Dermis microvascular lymphatic vessel endothelial cell (primary cell): ENCODE measurements at places on chromosomes 2 and 18. TPM values are rescaled to one million over a fixed set of nuclear protein-coding genes. Genes with fewer than 3 reads are reported as not detected.

DNA sequence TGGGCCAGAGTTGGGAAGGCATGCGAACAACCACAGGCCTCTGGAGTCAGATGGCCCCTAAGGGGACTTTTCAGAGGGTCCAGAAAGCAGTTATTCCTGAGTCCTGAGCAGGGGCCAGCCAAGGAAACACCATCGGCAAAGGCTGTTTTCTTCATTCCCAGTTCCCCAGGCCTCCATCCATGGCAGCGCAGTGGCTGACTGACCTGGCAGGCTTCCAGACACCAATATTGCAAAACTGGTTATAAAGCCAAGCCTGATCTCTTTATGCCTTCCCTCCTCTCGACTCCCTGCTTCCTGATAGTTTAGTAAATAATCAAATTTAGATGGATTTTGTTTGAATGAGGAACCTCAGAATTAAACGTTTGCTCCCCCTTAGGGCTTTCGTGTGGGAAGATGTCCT is 133.4 kb upstream of the ITGA6 start:
- peak; percentile 33 for DNase-seq

DNA sequence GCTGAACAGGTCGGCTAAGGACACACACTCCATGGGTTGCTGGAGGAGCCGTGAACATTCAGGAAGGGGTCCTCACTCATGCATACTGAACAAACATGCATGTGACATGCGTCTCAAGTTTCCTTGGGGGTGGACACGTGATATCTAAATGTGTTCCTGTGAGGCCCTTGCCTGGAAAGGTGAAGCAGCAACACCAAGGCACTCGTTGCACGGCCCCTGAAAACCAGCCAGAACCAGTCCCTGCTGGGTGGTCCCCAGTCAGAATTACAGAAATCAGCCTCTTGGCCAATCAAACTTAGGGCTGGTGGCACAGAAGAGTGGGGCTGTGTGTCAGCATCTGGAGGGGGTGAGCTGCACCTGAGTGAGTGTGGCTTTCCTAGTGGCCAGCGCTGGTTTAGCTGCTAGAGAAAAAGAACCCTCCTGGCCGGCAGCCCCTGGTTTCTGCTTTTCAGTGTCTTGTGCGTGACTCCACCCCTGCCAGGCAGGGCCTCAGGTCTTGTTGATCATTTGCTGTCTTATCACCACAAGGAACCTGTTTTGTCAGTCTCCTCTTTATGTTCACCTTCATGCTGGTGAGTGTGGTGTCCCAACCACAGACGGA is 3.2 kb upstream of the AQP12B start:
- DNase-seq = no peak

DNA sequence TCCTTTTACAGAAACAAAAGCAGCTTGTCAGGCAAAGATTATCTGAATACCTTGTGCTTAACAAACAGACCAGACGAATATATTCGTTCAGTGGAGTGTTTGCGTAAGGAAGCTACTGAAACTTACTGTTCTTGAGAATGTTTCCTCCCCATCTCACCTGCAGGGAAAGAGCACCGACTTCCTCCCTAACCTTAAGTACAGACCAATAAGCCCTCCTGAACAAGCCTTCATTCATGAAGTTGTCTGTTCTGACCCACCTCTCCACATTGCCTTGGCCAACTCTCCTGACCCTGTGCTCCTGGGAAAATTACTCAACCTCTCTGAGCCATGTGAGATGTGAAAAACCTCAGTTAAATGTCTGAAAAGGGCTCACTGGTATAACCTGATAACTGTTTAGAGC is 35.2 kb downstream of the STK39 start:
- DNase-seq = no peak

- peak; percentile 17 for DNase-seq
Measured at GRCh38 chr2:46460241-46460921, 19.0 kb upstream of the TMEM247 start.

- no peak for DNase-seq
Measured at GRCh38 chr2:233219848-233220247, 31.6 kb upstream of the ATG16L1 start.

GRCh38 chr2:106142683-106143082 is 51.4 kb downstream of the UXS1 start:
- DNase-seq = no peak

DNA sequence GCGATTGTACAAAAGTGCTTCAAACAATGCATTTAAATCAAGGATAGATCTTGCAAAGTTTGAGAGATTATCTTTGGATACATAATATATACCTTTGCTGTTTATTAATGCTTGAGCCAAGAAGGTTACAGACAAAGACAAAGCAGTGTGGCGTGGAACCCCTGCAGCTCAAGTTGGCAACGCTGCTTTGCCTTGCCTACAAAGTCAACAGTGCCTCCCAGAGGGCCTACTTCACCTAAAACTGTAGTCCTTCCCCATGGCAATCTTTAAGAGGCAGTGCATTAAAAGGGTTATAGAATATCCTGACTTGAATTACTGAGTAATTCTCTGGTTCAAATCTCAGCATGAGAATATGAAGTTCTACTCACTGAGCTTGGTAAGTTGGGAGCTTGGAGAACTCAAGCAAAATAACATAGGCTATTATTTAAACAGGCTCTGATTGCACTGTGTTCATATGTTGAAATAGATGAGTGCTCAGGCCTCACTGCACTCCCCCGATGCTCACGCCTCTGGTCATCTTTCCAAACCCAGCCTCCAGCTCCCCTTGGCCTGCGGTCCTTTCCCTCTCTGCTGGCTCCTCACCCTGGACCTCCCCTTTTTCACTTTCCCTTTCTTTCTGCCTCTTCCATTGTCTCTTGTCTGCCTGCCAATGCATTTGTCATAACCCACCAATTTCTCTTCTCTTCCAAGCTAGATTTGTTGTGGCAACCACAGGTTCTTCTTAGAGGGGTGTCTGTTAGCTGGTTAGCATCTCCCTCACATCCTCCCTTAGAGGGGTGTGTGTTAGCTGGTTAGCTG is 96.5 kb downstream of the MYT1L start:
- no peak for DNase-seq

- DNase-seq = no peak
Measured at GRCh38 chr2:240482141-240482540, 46.7 kb downstream of the GPC1 start.

DNA sequence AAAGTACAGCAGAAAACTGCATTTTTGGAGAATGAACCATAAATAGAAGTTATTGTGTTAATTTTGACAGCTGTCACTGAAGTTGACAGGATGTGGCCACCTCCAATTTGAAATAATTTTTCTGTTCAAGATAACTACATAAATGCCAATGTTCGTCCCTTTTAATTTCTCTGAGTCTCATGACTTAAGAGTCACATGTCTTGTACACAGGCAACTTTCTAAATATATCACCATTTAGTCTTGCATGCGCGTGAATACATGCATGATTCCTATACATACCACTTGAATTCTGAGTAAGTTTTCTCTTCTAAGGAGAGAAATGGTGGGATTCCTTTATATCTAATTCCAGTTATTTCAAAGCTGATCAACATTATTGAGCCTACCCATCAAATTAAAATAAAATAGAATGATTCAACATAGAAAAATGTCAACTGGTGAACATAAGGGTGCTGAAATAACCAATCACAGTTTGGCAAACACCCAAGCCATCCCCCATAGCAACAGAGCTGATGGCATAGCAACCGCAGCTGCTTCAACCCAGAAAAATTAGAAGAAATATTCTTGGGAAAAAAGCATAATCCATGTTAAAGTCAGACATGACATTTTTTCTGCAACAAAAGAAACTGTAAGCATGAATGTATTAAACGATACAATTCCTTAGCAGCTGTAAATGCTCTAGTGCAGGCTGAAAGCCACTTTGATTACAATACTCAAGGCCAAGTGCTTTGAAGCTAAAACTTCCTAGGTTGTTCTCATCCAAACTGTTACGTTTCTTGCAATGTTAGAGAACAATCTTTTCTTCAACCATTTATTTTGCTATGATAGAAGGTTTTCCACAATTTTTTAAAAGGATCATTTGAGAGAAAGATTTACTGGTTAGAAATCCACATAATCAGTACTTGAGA is 282.7 kb downstream of the DLGAP1 start:
- DNase-seq = no peak

GRCh38 chr2:234863043-234863934 is 88.5 kb upstream of the SH3BP4 start:
- DNase-seq = peak; percentile 57

DNA sequence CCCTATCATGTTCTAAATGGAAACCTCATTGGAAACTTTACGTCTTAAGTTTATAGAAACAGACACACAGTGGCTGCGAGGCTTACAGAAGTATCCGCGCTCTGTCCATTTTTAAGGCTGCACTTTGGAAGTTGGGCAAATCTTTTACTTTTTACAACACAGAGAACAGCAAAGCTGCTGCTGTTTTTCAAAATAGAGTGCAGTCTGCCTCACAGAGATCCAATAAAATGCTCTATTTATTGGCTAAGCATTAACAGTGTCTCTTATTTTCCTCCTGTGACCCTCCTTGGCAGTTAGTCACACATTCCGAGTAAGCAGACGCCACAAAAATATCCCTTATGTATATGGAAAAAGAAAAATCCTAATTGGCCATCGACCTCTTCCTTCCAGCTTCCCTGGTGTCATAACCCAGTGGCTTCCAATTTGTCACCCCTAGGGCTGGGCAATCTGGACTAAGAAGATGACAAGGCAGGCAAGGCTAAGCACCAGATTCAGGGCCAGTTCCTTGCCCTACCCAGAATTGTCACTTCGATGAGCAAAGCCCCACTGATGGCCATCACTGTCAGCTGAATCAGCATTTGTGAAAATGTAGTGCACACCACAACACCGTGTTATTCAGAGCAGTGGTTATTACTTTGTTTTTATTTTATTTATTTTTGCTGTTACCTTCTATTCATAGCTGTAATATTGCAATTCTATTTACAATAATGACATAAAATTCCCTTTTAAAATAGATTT is 47.7 kb upstream of the MEIS1 start:
- DNase-seq = no peak

DNA sequence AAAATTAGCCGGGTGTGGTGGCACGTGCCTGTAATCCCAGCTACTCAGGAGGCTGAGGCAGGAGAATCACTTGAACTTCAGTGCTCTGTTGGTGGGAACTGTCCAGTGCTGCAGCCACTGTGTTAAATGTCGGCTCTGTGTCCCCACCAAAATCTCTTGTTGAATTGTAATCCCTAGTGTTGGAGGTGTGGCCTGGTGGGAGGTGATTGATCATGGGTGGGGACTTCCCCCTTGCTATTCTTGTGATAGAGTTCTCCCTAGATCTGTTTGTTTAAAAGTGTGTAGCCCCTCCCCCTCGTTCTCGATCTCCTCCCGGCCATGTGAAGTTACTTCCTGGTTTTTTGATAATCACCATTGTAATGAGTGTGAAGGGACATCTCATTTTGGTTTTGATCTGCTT is 9.8 kb upstream of the RPL31 start:
- DNase-seq = no peak

- no peak for DNase-seq
Measured at GRCh38 chr2:158478237-158478636, 21.5 kb downstream of the PKP4 start.

DNA sequence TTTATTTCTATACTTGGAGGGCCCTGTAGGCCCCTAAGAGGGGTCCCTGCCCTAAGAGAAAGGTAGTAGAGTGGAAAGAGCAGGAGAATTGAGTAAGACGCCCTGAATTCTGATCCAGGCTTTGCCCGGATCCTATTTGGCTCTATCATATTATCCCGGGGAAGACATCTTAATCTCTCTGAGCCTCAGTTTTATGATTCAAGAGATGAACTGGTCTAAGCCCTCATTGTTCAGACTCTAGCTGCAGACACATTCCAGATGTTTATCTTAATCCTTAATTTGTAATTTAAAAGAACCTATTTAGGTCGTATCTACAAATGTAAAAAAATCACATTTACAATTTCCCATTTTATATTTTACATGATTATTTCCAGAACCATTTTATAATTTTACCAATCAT is 220.1 kb downstream of the AGPS start:
- no peak for DNase-seq

- DNase-seq = peak; percentile 5
Measured at GRCh38 chr18:63890950-63891304, 3.4 kb downstream of the SERPINB2 start.

- no peak for DNase-seq
Measured at GRCh38 chr2:157473581-157473980, 29.7 kb upstream of the CYTIP start.

The ANKRD30B gene
- not detected in 2 replicates for total RNA-seq

The NAT8 gene
- not detected in 2 replicates for total RNA-seq

The ZC3H15 gene
- 43.2 and 47.4 TPM in 2 replicates for total RNA-seq

The PRADC1 gene
- 20.4 and 23.6 TPM in 2 replicates for total RNA-seq

The PLB1 gene
- total RNA-seq = 0.26 and 0.38 TPM in 2 replicates

The C2orf92 gene
- 1.5 and 2.3 TPM in 2 replicates for total RNA-seq

The ANKAR gene
- 4.6 and 6.7 TPM in 2 replicates for total RNA-seq
